ENCODE measurements at places on chromosomes 7 and 10. TPM values are rescaled to one million over a fixed set of nuclear protein-coding genes. Genes with fewer than 3 reads are reported as not detected.
A peak's percentile ranks its signal among the peaks of the same experiment; 100 is the strongest.

TUBB8 gene
- total RNA-seq = not detected

- H3K4me3 ChIP-seq = no peak overlapping the region
- no peaks in the 10 kb centered on the region for H3K27me3 ChIP-seq
- H3K36me3 ChIP-seq = no peaks in the 10 kb centered on the region
- no peak overlapping the region for H3K27ac ChIP-seq
Measured at GRCh38 chr7:119571666-119572065, 701.3 kb upstream of the KCND2 start.

GRCh38 chr7:48102530-48102929, 13.5 kb downstream of the UPP1 start:
- no peaks in the 10 kb centered on the region for H3K27me3 ChIP-seq
- H3K4me1 ChIP-seq = no peaks in the 10 kb centered on the region
- no peak overlapping the region for H3K4me3 ChIP-seq
- H3K36me3 ChIP-seq = no peaks in the 10 kb centered on the region
- no peak overlapping the region for H3K27ac ChIP-seq

DNA sequence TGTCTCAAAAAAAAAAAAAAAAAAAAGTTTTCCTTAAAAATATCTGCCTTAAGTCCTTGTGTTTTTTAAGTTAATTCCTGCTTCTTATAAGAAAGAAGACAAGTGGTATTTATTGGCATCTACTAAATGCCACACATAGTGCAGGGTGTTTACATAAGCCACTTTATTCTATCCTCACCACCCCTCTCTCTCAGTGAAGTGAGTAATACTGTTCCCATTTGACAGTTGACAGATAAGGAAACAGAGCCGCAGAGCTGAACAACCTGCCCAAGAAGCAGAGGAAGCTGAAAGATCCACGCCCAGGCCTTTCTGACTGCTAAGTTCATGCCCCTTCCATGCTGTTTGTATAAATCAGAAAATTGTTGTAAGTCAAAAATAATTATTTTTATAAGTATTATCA, 54.1 kb downstream of the ABLIM1 start:
- H3K4me1 ChIP-seq = no peaks in the 10 kb centered on the region
- no peaks in the 10 kb centered on the region for H3K27me3 ChIP-seq
- no peak overlapping the region for H3K4me3 ChIP-seq

DNA sequence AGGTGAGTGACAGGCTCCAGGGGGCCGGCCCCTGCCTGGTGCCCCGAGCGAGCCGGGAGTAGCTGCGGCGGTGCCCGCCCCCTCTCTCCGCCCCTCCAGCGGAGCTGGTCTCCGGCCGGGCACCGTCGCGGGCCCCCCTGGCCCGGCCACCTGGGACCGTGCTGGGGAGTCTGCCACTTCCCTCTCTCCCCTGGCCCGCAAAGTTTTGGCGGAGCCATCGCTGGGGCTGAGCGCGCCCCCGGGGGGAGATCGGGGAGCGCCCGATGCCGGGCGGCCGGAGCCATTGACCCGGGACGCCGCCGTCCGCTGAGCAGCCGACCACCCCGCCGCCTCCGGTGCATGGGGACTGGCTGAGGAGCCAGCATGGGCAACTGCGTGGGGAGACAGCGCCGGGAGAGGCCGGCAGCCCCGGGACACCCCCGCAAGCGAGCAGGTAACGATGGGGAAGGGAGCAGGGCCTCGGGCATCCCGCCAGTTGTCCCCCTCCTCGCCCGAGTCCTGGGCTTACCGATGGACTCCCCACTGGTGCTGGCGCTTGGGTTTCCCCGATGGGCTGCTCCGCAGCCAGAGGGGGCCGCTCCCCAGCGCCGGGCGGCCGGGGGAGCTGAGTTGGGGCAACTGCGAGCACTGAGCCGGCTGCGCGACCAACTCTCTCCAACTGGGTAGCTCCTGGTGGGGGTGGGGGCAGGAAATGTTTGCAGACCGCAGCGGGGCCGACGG, at the start of gene UBTD1:
UBTD1 (plus strand) TSS at position 84 of the 720 bp plus-strand sequence; CDS start at position 364, 280 bp downstream.
- H3K27ac ChIP-seq = peak within 1 kb of the TSS; percentile 81
- peaks cover 12% of the 10 kb centered on the region for H3K4me1 ChIP-seq
- H3K4me3 ChIP-seq = peak within 1 kb of the TSS; percentile 81
- H3K27me3 ChIP-seq = no peaks in the 10 kb centered on the region

GRCh38 chr7:155357573-155358041, 59.9 kb downstream of the INSIG1 start:
- H3K27ac ChIP-seq = no peak overlapping the region
- no peak overlapping the region for H3K4me3 ChIP-seq
- peaks cover 4% of the 10 kb centered on the region for H3K27me3 ChIP-seq
- no peaks in the 10 kb centered on the region for H3K36me3 ChIP-seq

DNA sequence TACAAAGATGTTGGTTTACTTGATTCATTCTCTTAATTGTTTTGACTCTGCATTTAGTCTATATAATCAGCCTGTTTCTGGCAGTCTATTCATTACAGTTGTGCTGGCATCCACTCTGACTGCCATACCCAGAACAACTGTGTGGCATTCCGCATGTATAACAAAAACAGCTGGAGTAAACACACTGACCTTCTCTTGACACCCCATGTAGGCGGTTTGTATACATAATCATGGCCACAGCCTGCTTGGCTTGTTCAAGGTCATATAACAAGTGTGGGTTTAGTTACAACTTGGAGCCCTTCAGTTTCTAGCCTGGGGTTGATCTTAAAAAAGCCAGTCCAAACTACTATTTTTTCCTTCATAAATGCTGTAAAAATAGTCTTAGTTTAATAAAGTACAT, 70.9 kb downstream of the MBL2 start:
- H3K27ac ChIP-seq = no peak overlapping the region
- no peak for DNase-seq
- H3K36me3 ChIP-seq = no peaks in the 10 kb centered on the region
- H3K4me3 ChIP-seq = no peak overlapping the region
- H3K4me1 ChIP-seq = no peaks in the 10 kb centered on the region

CAMK2B gene
- 1.1 TPM for total RNA-seq

RPEL1 gene
- not detected for total RNA-seq

LUC7L2 gene
- 142 TPM for total RNA-seq

ITPRID1 gene
- total RNA-seq = 1.6 TPM

GRCh38 chr7:46744957-46745706, 824.1 kb upstream of the IGFBP3 start:
- DNase-seq = no peak
- H3K27me3 ChIP-seq = no peaks in the 10 kb centered on the region
- H3K4me3 ChIP-seq = no peak overlapping the region
- H3K36me3 ChIP-seq = no peaks in the 10 kb centered on the region
- no peaks in the 10 kb centered on the region for H3K4me1 ChIP-seq
- H3K27ac ChIP-seq = peak overlapping the region; percentile 14

GRCh38 chr7:124758327-124758726, 7.3 kb downstream of the GPR37 start:
- no peak for DNase-seq
- no peak overlapping the region for H3K27ac ChIP-seq
- H3K36me3 ChIP-seq = no peaks in the 10 kb centered on the region
- H3K4me1 ChIP-seq = no peaks in the 10 kb centered on the region
- H3K27me3 ChIP-seq = no peaks in the 10 kb centered on the region

DNA sequence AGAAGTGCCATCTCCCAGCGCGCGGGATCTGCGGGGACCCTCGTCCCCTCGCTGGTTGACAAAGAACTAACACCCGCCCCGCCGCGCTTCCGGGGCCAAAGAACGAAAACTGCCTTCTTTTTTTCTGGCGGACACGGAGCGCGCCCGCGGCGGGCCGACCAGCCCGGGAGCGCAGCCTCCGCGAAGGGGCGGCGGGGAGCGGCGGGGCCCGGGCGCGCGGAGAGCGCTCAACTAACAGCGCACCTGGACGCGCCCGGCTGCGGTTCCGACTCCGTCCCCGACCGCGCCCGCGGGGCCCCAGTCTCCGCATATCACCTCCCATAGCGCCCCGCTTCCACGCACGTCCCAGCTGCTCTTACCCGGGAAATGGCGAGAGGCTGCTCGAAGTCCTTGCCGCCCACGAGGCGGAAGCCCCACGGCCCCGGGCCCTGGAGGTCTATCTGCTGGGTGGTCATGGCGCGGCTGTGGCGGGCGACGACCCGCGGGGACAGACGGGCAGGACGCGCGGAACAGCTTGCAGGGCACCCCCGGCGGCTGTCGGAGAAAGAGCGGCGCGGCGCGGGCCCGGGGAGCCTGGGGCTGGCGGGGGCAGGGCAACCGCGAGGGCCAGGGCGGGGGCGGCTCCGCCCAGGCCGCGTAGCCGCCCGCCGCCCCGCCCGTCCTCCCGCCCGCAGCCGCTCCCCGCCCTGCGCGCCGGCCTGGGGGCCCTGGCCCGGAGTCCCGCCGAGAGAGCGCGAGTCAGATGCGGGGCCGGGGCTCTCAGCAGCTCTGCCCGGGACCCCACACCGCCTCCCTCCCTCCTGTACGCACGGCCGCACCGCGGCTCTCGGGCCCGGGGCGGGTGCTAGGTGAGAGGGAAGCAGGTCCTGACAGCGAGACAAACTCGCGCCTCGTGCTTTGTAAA, at the start of gene PDLIM1:
PDLIM1 (minus strand) TSS at position 543 of the 904 bp plus-strand sequence; CDS start at position 455, 88 bp downstream.
- DNase-seq = peak; percentile 75
- no peaks in the 10 kb centered on the region for H3K27me3 ChIP-seq
- H3K27ac ChIP-seq = peak within 1 kb of the TSS; percentile 83
- H3K36me3 ChIP-seq = no peaks in the 10 kb centered on the region

All from uterus (tissue), 4 donors.